ENCODE measurements at places on chromosomes 1 and 21.

GRCh38 chr21:29335720-29336119 is 37.0 kb downstream of the BACH1 start:
- no peak for DNase-seq

GRCh38 chr1:65791801-65792668 is 660 bp upstream of the PDE4B start:
- peak; percentile 39 for DNase-seq

DNA sequence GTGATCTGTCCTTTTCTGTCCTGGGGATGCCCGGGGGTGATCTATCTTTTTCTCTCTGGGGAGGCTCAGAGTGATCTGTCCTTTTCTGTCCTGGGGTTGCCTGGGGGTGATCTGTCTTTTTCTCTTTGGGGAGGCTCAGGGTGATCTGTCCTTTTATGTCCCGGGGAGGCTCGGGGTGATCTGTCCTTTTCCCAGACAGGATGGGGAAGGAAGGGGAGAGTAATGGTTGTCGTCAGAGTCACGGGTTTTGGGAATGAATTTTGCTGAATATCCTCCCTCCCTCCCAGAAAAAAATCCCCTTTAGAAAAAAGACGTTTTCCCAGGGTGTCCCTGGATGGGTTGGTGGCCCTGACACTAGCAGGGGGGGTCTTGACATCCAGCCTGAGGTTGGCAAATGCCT is 91.5 kb downstream of the ARHGEF10L start:
- no peak for DNase-seq

DNA sequence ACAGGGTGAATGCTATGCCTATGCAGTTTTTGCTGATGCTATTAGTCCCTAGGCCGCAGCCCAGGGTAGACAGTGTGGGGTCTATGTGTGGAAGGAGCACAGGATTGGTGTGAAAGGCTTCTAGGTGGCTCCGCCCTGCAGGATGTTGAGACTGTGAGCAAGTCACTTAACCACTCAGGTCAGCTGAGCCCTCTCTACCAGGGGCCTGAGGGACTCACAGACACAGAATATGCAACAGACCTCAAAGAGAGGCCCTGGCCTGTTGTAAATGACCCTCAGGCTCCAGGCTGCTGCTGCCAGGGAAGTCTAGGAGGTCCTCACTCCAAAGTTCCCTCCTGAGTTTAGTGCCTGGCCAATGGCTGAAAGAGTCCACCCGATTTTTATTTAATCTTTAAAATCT is 11.0 kb downstream of the NHLH2 start:
- no peak for DNase-seq

GRCh38 chr1:234926559-234927311 is 201.9 kb downstream of the TOMM20 start:
- DNase-seq = no peak

- peak; percentile 78 for DNase-seq
These were observed 14.0 kb upstream of the ZNF692 start for GRCh38 chr1:248872752-248873408.

DNA sequence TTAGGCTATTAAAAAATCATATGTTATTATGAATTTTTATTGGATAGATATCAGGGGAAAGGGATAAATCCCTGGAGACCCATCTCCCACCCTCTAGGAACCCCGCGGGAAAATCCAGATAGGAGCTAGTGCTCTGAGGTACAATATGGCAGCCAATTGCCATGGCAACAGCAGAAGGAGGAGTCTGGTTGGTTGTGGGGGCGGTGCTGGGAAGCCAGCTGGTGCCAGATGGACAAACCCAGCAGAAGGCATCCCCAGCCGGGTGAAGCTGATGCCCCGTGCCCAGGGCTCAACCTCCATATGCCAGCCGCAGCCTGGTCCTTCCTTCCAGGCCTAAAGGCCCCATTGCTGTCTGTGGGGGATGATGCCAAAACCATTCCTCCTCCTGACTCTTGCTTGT is 38.3 kb downstream of the RHBG start:
- no peak for DNase-seq

DNA sequence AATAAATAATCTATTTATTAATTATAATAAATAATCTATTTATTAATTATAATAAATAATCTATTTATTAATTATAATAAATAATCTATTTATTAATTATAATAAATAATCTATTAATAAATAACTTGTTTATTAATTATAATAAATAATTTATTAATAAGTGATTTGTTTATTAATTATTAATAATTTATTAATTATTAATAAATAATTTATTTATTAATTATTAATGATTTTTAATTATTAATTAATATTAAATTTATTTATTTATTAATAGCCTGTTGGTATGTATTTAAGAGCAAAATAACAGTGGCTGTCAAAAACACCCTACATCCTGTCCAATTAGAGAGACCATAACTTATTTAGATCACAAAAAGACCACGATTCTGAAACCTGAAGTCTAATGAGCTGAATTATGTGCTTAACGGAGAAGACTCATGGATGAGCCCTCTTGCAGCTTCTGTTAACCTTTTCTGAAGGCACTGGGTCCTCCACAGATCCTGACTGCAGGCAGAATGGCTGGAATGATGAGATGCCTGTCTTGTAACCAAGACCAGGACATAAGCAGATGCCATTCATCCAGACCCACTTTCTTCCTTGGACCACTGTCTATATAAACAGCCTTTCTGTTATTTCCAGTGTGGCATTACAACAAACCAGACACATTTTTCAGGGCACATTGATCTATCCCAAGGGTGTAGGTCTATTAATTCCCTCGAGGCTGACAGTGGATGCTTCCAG is 134.2 kb downstream of the SETD4 start:
- no peak for DNase-seq

DNA sequence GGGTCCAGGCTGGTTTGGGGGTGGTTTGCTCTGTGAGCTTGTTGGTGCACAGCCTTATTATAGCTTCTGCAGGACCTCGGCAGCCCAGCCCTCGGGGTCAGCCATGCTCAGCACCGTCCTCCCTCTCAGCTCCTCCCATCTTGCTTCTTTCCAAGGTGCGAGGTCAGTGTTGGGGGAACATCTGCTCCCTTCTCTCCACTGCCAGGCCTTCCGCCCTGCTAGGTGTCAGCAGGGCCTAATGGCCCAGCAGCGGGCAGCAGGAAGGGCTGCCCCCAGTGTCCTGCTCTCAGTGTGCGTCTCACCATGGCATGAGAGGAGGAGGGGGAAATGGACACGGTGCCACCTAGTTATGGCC is 36.5 kb upstream of the LRRC3 start:
- DNase-seq = no peak

DNA sequence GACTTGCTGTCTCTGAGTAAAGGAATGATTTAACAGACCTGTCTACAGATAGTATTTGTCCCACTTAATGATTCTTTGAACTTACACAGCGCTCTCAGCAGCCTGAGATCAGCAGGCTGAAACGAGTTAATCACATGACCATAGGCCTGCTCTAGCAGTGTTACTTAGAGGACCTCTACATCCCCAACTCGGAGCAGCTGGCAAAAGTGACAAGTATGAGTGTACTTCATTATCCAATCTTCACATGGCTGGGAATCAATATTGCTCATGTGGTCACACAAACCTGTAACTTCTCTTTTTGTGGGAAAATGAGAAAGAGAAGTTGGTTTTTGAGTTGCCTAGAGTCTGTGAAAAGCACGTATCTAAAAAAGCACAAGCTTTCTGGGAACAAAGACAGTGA is 11.4 kb upstream of the ATP13A2 start:
- no peak for DNase-seq

- DNase-seq = no peak
These were observed 107.3 kb upstream of the POU3F1 start for GRCh38 chr1:38153778-38154470.

DNA sequence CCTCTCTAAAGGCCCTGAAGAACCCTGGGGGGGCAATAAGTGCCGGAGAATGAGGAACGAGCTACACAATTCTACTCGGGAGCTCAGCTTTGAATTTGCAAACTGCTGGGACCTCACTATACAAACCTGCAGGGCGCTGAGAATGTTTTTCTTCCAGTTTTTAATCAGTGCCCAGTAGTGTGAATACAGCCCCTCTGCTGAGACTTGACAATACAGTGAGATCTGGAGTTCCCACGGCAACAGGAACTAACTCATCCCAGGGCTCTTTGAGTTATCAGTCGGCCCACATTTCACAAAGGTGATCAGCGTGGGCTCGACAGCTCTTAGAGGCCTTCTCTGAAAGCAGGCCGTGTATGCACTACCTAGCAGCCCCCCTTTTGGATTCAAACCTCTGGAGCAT is 41.7 kb downstream of the TMEM53 start:
- DNase-seq = no peak

DNA sequence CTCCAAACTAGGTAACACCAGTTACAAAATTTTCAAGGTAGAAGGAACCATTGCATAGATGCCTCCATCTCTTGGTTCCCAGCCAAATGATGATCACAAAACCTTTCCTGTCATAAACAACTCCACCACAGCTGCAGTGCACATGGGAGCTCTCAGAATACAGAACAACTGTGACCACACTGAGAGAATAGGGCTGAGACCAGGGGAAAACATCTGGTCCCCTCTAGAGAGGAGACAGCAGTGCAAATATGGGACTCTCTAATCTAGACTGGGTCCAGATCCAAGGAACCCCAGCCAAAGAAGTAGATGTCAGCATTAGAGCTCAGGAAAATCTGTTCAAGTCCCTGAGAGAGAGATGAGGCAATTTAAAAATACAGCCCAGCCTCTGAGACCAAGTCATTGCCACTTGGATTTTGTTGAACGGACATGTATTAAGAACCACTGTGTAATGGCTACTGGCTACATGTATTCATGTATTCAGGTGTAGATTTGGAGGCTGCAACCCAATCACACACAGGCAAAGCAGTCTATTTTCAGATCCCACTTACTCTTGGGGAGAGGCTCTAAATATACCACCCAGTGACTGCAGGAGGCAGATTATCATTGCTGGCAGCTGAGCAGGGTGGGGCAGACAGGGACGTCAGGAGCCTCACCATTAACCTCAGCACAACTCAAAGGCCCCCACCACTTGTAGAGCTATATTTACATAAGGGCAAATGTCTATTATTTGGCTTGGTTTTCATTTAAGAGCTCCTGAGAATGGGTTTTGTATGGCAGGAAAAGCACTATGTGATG is 7.6 kb upstream of the RXRG start:
- DNase-seq = no peak

DNA sequence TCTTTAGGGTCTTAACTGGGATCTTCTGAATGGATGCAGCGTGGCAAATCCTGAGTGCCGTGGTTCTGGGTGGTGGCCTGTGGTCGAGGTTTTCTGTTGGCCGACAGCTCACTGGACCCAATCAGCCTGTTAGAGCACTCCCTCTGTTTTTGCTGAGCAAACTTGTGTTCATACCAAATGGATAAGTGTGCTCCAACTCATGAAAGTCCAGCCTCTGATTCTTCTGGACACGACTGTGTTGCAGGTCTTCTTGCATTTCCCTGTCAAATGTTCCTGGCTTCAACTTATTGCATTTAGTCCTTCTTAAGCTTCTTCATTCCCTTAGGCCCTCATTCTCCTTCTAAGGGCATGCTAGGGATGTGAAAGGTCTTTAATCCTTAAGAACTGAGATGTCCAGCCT is 63.7 kb downstream of the AJAP1 start:
- no peak for DNase-seq

DNA sequence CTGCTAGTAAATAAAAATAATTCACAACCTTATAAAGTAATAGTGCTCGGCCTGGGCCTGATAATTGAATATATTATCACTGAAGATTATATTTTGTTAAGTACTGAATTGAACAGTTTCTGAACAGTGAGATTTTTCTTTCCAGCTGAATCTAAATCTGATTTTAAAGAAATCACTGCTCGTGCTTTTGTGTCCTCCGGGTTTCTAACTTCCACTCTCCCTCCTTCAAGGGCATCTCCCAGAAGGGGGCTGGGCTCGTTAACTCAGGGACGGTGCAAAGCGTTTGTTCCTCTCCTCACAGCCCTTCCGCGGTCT is 823 bp upstream of the KIF1B start:
- no peak for DNase-seq
